ENCODE measurements at places on chromosomes 6 and 20.

DNA sequence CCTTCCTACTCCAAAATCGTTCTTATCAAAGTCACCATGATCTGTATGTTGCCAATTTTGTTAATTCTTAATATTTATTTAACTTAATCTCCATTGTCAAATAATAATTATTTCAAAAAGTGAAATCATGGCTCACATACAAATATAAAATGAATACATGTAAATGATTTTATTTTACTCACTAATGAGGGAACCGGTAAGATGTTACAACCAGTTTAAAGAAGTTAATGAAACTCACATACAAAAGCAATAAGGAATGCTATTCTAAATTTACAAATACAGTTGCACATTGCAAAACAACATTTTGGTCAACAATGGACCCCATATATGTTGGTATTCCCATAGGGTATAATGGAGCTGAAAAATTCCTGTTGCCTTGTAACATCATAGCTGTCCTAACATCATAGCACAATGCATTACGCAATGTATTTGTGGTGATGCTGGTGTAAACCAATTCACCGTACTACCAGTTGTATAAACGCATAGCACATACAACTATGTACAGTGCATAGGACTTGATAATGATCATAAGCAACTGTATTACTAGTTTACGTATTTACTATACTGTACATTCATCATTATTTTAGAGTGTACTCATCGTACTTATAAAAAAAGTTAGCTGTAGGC, 6.5 kb upstream of the SLC22A16 start:
- no peak for DNase-seq

GRCh38 chr6:131281471-131282270, 146.4 kb downstream of the AKAP7 start:
- peak; percentile 24 for DNase-seq

DNA sequence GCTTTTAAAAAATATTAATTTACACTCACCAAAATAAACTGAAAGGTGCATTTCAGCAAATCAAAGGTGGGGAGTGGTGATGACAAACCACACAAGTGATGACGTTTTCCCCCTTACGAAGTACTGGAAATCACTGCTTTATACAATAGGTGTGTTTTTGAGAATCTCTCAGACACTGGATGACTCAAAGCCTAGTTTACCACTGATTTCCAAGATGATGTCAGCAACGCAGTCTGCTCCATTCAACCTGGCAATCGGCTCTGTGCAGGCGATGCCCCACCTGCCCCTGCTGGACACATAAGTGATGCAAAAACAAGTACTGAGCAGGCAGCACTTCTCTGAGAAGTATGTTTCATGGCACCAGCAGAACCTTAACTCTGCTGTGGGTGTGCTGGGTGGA, 114.4 kb downstream of the SOD2 start:
- DNase-seq = no peak

DNA sequence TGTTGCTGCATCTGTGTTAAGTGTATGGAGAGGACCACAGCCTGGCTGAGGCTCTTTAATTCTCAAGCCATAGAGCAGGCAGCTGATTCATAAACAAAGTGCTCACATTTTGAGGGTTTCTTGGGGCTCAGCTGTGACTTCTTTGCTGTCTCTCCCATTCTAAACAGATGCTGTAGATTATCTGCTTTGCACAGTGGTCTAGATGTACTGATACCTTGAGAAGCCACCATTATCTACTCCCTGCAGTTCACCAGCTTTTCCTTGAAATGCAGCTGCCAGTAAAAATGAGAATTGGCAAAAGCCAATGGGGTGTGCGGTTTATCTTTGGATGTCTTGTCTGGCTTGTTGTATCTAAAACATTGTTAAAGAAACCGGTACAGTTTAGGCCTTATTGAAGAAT, 5.2 kb upstream of the CNR1 start:
- DNase-seq = no peak

GRCh38 chr20:4162766-4163165, 147.4 kb upstream of the RNF24 start:
- DNase-seq = no peak

DNA sequence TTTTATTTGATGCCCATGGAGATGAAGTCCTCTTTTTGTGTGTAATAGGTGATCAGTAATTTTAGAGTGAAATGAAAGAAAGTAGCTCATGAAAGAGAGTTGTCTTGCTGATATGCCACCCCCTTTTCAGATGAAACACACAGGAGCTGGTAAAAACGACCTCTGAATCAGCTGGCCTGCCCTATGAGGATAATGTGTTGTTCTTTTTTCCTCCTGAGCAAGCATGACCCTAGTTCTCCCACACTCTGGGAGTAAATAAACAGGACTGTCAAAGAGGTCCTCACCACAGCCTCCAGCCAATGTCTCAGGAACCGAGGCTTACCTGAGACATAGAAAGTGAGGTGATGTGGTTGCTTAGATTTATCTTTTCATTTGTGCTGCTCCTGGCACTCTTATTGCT, 29.5 kb downstream of the GPX5 start:
- DNase-seq = no peak

DNA sequence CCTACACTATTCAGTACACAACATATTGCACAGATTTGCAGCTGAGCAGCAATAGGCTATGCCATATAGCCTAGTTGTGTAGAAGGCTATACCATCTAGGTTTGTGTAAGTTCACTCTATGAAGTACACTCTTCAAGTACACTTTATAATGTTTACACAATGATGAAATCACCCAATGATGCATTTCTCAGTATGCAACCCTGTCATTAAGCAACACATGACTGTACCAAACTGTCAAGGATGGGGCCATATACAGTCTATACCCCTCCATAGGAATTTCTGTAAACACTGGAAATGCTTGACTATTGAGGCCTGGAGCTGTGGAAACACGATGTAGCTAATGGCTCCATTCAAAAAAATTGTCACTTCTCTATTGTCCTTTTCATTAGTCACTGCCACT, 535.4 kb downstream of the EPM2A start:
- no peak for DNase-seq

DNA sequence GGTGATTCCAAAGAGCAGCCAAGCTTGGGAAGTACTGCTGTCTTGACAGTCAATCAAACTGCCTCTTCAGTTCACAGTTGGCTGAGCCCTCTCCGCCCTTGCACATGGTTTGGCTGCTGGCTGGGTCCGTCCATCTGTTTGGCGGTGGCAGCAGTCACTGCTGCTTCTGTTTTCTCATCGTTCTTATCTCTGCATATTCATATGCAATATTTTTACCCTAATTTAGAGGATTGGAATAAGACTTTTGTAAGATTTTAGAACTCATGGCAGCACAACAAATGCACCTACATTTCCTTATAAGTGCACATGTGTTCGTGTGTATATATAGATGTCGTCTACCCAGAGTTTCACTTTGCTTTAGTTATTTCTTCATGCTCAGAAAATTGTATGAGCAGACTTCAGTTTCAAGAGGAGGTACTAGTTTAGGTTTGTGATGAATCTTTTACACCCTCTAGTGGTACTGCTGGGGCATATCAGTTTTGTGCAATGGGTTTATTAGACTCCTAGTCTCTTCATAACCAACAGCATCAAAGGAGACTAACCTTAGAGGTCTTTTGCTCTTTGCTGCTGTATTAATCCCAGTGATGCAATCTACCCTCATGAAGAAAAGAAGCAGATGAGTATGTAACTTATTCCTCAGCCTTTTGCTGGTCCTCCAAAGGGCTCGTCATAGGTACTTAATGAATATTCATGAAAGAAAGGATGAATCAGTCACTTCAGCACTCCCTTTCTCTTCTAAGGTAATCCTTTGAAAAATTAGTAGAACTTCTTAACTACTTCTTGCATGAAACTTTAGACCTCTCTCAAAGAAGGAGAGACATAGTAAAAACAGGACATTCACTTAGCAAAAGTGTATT, 44.3 kb downstream of the KHDC1L start:
- no peak for DNase-seq

DNA sequence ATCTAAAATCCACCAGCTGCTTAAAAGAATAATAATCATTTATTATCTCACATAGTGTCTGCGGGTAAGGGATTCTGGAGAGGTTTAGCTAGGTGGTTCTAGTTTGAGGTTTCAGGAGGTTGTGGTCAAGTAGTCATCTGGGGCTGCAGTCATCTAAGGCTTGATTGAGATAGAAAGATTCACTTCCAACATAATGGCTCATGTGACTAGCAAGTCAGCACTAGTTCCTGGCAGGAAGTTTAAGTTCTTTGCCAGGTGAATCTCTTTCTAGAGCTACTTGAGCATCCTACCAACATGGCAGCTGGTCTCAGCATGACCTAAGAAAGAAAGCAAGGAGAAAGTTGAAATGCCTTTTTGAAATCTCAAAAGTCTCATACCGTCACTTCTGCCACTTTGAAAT, 128.8 kb downstream of the EDN1 start:
- no peak for DNase-seq

DNA sequence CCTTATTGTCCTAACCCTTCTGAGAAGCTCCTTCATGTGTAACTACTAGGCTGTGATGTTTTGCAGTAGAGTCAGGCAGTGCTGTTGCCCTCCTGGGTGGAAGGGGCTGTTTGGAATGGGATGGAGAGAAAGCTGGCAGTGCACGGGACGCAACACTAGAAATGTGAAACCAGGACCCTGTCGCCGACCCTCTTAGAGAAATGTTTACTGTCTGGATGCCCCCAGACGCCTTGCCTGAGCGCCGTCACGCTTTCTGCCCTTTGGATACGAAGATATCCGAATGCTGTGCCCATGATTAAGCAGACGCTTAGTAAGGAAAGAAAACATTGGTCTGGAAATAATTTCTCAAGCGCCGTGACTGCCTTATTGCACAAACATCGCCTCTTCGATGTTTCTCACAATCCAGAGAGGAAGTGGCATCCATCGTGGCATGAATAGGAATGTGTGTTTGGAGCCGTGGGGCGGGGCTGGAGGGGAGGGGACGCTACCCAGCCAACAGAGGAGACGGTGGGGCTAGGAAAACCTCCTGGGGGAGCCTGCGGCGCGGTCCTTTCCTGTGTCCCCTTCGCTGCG, 661 bp upstream of the PPP1R14C start:
- DNase-seq = no peak

- no peak for DNase-seq
Measured at GRCh38 chr20:7571101-7571500, 369.2 kb downstream of the HAO1 start.

GRCh38 chr6:158290659-158291058, 21.6 kb upstream of the TULP4 start:
- peak; percentile 38 for DNase-seq

DNA sequence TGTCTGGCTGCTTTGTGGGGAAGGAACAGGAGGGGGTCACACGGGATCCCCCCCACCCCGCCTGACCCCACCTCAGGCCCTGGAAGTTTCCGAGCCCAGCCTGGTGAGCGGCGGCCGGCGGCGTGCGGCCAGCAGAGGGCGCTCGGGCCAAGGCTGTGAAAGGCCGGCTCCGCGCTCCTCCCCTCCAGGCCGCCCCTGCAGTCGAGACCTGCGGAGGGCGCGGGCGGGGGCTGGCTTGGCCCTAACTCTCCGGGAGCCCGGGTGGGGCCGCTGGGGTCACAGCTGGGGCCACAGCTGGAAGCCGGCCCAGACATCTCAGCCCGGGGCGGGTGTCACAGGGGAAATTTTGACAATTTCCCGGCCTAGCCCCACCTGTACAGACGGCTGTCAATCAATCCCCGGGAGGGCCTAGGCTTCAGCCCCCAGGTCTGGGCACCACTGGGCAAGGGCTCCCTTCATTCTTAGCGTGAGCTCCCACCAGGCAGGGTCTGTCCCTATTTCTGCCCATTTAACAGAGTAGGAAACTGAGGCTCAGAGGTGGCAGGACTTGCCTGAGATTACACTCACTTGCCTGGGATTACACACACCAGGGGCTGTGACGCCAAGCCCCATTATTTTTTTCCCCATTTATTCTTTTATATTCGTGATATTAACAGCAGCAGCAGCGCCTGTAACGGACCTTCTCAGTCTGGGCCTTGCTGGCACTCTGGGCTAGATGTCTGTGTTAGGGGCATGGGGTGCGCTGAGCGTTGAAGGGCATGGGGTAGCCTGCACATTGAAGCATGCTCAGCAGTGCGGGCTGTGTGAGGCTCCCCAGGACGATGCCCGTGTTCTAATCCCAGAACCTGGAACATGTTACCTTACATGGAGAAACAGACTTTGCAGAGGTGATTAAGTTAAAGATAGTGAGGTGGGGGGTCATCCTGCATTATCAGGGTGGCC, 23.0 kb downstream of the ZBP1 start:
- peak; percentile 63 for DNase-seq

GRCh38 chr6:116783852-116784251, 18.3 kb upstream of the FAM162B start:
- no peak for DNase-seq

DNA sequence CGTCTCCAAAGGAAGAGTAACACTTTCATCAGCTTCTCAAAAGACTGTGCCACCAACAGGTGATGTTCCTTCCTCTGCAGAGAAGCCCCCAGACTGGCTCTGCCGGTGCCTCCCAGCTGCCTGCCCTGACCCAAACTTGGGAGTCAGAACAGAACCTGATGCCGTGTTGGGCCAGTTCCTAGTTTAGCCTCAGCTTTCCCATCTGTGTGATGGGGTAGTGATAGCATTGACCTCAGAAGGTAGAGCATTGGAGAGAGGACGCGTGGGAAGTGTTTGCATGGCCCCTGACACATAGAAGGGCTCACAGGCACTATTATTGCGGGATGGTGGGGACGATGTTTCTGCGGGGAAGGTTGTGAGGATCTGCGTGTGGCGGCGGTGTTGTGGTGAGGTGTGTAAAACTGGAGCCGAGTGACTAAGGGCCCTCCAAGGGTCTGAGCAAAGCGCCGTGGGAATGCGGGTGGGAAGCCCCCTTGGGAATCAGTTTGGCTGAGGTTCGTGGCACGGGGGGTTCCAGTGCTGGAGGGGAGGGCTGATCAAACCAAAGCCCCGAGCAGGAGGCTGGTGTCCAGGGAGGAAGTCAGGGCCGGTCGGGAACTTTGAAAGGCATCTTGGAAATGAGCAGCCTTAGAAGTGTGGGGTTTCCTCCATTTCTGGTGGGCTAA, 1.7 kb downstream of the NTSR1 start:
- no peak for DNase-seq

DNA sequence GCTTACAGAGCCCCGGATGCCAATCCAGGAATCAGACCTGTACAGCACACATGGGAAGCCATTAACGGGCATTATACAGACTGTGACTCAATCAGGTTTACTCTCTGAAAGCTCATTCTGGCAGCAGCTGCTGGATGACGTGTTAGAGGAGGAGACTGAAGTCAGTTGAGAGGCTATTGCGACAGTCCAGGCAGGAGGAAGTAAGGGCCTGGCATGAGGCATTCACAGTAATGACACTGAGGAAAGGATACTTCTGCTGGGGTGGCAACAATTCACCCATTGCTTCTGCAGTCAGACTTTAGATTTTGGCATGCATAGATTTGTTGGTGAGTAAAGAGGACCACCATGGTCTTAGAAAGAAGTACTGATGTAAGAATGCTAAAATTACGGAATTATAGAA, 151.0 kb upstream of the HEY2 start:
- DNase-seq = no peak

- DNase-seq = no peak
Measured at GRCh38 chr6:88785478-88785877, 177.9 kb downstream of the RNGTT start.

DNA sequence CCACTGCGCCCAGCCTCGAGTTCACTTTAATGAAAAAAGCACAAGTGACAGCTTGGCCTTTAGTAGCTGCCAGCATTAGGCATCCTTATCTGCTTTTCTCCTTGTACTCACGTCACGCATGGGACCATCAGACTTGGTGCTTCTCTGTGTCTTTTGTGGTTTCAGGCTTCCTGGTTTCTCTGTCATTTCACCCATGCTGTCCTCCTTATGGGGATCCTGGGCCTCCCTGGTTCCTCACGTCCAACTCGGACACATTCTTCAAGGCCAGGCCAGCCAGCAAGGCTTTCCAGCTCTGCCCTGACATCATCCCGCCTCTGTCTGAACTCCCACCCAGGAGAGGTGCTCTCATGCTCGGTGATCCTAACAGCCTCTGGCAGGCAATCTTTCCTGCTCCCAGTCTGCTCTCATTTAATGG, 83.2 kb downstream of the TIAM2 start:
- no peak for DNase-seq

- DNase-seq = no peak
Measured at GRCh38 chr20:25487306-25487705, 79.8 kb downstream of the GINS1 start.
